ENCODE measurements at places on chromosomes 1 and 21. TPM values are rescaled to one million over a fixed set of nuclear protein-coding genes. Genes with fewer than 3 reads are reported as not detected.

The B3GALT5 gene
- 2.0 TPM for total RNA-seq

The OR10R2 gene
- total RNA-seq: not detected

The GSTM1 gene
- not detected for total RNA-seq

The MIS18A gene
- 11.6 TPM for total RNA-seq

The FLG gene
- 0.05 TPM for total RNA-seq

The ACTL8 gene
- not detected for total RNA-seq

The FUCA1 gene
- total RNA-seq: 34.9 TPM

The SLFNL1 gene
- total RNA-seq: 0.69 TPM

The CEP104 gene
- 20.3 TPM for total RNA-seq

The TRABD2B gene
- 2.4 TPM for total RNA-seq

- DNase-seq: no peak
These were observed 494 bp downstream of the NT5C1A start for GRCh38 chr1:39671433-39671792.

- DNase-seq: no peak
These were observed 3.0 kb upstream of the IGSF21 start for GRCh38 chr1:18104546-18105100.

- no peak for DNase-seq
These were observed 61.1 kb downstream of the XCL1 start for GRCh38 chr1:168637350-168637991.

- no peak for DNase-seq
These were observed 55.9 kb downstream of the ITPKB start for GRCh38 chr1:226682871-226683814.

- no peak for DNase-seq
These were observed 16.9 kb downstream of the MTF2 start for GRCh38 chr1:93095804-93096585.

DNA sequence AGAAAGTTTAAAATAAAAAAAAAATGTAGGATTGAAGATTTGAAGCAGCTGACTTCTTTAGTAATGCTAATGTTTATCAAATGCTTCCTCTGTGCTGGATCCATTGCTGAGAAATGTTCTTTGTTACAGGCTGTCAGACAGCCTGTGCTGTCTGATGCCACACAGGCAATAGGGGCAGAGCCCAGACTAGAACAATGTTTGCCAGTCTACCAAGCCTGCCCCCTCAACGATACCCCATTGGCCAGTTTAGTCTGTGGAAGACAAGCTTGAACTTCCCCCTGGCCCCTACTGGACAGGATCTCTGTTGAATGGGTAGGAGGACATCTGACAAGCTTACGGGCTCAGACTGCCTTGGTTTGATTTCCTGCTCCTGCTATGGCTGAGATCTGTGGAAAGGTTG is 79.4 kb downstream of the PAPPA2 start:
- DNase-seq: no peak

DNA sequence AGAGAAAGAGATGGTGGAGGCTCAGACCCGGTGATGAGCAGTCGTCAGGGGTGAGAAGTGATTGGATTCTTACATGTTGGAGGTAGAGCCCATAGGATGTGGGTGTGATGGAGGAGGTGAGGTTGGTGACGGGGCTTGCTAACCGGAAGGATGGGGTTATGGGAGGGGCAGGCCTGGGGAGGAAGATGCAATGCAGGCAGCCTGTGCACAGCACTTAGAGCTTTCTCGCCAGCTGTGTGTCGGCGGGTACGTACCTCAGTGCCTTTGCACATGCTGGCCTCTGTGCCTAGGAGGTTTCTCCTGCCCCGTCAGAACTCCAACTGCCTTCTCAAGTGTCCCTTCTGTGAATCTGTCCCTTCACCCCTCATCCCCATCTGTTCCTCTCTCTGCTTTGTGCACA is 2.9 kb upstream of the BSND start:
- no peak for DNase-seq

DNA sequence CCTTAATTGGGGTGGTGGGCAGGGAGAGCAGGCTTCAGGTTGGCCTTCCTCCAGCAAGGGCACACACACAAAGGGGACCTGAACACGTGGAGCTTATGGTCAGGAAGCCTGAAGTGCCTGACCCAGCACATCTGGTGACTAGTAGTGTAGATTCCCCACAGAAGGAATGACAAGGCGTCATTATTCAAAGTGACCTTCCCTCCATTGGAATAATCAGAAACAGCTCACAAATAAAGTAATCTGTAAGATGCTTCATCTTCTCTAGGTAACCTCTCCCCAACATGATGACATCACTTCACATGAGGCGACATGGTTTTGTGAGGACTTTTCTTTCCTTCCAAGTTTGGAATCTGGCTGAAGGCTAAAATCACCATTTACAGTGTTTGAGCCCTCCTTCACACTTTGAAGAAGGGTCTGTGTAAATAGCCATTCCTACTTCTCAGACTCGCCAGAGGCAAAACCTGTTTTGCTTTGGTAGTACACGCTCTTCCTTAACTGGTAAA is 32.8 kb upstream of the ERG start:
- no peak for DNase-seq

DNA sequence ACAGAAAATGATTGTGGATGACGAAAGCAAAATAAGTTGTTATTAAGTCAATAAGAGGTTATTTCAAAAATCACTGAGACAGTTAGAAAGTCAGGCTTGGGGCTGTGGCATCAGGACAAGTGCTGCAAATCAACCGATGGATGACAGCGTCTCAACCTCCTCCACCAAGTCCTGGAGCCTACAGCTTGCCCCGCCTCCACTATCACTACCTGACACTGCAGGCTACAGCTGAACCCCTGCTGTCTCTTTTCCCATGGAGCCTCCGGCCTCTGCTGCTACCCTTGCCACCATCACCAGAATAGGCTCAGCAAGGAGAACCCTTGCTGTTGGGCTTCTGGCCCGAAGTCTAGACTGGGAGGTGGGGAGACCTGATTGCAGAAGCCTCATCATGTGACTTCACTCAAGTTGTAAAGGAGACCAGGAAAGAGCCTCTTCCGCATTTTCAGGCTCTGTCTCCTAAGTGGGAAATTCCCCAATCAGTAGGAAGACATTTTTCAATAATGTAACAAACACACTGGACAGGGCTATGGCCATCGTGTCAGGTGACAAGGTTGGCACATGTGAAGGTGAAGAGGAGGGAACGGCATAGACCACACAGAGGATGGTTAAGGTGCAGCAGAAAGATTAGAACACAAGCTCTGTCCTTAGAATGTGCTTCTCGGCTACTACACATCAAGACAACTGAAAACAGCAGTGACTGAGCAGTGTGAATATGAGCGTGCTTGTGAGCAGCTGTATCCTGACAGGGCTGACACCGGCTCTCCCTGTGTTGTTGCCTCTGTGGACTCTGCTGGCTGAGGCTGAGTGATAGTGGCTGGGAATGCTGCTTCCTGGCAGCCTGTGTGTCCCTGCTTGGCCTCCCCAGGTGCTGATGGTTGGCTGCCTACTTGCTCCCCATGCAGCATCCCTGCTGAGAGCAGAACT is 660.7 kb downstream of the PTPRU start:
- DNase-seq: no peak

DNA sequence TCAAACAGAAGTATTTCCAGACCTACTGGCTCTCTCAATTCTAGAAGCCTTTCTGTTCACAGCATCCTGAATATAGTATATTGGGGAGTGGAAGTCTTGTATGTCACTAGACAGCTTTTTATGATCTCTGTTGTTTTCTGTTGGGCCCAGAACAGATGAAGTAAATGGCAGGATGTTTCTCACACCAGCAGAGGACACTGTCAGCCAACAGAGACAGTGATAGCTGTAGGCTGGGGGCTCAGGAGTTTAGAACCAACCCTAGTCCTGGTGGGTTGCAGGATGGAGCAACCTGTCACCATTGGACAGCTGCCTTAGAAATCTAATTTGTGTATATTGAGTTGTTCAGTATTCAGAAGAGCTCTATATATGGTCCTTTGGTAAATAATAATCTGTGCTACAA is 16.9 kb downstream of the AGO1 start:
- no peak for DNase-seq

DNA sequence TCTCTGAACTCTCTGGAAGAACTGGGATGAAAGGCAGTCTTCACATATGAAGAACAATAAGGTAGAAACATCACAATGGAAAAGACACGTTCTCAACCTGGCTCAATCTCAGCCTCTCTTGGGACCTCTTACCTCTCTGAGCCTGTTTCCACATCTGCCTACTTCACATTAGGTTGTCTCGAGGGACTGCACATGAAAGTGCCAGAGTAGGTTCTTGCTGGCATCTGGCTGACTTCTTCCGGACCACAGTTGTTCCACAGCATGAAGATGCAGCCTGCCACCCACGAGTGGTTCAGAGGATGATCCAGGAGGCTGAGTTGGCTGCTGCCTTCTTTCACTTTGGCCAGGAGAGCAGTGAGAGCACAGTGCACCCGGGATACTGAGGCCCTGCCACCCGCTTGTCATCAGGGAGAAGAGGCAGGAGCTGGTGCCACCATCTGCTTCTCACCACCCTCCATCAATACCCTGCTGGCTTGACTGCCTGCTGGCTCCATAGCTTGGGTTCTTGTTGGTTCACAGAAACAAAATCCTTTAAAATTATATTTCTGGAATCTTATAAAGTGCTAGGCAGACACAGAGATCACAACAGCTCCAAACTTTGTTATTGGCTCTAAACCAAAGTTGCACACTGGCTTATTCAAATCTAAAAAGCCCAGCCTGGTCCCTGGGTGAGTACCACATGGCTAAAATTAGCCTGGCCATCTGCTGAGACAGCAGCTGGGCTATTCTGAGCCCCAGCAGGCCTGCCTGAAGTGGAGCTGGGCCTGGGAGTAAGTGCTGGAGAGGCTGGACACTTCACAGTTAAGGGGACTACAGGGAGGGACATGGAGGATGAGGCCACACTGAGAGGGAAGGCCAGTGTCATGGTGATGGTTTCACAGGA is 46.9 kb upstream of the LIN9 start:
- no peak for DNase-seq

- DNase-seq: no peak
These were observed 3.4 kb upstream of the PDE9A start for GRCh38 chr21:42650033-42650370.

- DNase-seq: no peak
These were observed 13.5 kb upstream of the NEXN start for GRCh38 chr1:77874804-77875445.

DNA sequence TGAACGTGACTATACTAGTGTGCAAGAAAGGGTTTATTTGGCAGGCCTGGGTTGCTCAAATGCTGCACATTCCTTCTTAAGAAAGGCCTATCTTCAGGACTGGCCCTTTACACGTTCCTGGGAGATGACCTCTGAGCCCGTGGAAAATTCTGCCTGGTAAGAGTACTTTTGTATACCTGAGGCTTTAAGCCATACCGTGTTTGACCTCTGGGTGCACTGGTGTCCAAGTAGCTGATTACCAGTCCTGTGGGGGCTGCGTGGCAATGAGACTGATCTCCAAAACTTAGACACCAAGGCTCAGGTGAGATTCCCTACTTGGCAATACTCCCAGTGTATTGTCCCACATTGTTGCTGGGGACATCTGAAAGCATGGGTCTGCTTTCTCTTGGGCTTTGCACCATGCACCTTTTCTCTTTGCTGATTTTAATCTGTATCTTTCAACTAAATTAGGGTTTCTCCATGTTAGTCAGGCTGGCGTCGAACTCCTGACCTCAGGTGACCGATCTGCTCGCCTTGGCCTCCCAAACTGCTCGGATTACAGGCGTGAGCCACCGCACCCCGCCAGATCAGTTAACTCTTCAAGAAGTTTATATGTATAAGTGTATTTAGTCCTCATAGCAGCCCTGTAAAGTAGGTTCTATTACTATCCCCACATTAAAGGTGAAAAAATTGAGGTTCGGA is 44.5 kb downstream of the TRIM33 start:
- DNase-seq: no peak
